ENCODE measurements at places on chromosomes 3 and 15. TPM values are rescaled to one million over a fixed set of nuclear protein-coding genes. Genes with fewer than 3 reads are reported as not detected.

The PGBD4 gene
- 1.7 TPM for total RNA-seq

The LYZL4 gene
- 4.3 TPM for total RNA-seq

DNA sequence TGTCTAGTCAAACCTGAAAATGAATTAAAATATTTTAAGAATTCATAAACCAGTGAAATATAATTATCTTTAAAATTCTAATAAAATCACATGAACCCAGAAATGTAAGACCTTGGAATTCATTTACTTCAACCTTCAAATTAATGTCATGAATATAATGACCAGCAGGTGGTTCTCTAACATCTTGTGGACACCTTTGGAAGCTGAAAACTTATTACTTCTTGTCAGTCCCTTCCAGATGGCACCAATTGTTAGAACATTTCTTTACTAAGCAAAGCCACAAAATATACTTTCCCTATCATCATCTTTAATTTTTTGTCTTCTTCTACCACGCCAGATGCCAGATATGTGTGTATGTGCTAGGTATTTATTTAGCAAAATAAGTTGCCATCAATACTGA is 240.0 kb downstream of the MBNL1 start:
- peak; percentile 19 for DNase-seq
- H3K36me3 ChIP-seq, result no peaks in the 10 kb centered on the region
- H3K4me3 ChIP-seq, result no peak overlapping the region
- peaks cover 7% of the 10 kb centered on the region for H3K4me1 ChIP-seq
- no peaks in the 10 kb centered on the region for H3K27me3 ChIP-seq
- H3K27ac ChIP-seq, result no peak overlapping the region

- H3K27ac ChIP-seq, result no peak overlapping the region
- H3K4me1 ChIP-seq, result no peaks in the 10 kb centered on the region
- no peaks in the 10 kb centered on the region for H3K36me3 ChIP-seq
- H3K27me3 ChIP-seq, result no peaks in the 10 kb centered on the region
- H3K4me3 ChIP-seq, result no peak overlapping the region
These were observed 44.6 kb downstream of the LDHAL6B start for GRCh38 chr15:59251001-59251845.

GRCh38 chr3:59816312-59816711 is 766.5 kb upstream of the CFAP20DC start:
- H3K27ac ChIP-seq, result no peak overlapping the region
- H3K4me3 ChIP-seq, result no peak overlapping the region
- peaks cover 1% of the 10 kb centered on the region for H3K4me1 ChIP-seq
- no peaks in the 10 kb centered on the region for H3K36me3 ChIP-seq
- H3K27me3 ChIP-seq, result no peaks in the 10 kb centered on the region

Measured in cardiac muscle cell (in vitro differentiated cells and primary cell).